ENCODE measurements at places on chromosomes 6 and 20.

DNA sequence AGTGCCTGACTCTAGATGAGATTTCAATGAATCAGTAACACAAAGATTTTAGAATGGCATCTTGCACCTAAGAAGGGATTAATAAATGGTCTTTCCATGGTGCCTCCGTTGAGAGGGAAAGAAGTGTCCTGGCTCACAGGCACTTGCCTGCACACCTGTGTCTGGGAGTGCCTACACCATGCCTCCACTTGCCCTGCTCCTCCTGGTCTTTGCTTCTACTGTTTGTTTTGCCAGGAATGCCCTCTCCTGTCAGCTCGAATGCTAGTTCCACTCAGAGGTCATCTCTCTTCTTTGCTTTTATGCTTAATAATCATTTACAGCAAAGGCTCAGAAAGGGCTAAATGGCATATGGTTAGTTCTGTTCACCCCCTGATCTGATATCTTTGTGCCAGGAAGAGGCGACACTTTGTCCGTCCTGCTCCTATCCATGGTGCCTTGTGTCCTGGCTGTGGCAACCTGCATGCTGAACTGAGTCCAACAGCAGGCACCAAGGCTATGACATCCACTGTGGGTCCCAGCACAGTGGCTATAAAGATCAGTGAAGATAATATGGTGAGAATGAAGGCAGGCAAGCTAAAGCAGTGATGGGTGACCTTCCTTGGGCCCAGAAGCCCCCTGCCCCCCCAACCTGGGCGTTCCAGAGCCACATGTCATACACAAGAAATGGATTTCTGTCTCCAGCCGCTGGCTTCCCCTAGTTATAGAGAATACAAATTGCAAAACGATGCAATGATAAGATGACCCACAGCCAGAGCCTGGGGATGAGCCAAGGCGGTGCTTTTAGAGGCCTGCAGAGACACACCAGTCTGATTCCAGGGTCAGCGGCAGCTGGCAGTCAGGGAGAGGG, 1.4 kb downstream of the C6orf132 start:
- no peak for DNase-seq

- no peak for DNase-seq
Measured at GRCh38 chr6:9540534-9541126, 874.2 kb downstream of the TFAP2A start.

DNA sequence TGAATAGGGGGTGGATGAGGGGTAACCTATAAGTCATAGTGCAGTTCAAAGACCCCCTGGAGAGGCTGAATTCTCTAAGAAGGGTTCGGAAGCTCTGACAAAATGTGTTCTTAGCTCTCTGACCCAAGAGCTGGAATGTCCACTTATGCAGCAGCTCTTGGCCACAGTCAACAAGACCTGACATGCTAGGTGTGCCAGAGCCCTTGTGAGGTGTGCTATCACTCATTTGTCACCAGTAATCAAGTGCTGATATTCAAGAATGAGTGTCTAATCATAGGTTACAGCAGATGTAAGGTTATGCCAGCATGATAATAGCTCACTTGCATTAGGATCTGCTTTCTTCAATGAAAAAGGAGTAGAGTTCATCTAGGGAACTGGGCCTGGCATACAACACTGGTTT, 28.1 kb downstream of the TOMM6 start:
- no peak for DNase-seq

DNA sequence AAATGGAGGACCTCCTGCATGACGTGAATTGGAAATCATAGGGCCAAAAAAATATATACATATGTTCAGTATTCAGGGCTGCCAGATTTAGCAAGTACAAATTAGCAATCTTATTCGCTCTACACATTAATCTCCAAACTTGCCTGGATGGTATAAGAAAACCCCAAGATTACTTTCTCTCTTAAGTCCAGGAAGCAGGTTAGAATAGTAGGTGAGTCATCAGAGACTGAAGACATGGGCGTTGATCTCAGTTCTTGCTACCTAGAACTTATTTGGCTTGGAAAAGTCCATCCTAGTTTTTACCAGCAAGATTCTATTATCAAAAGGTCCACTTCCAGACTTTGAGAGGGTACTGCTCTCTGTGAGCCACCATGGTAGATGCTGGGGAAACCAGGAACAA, 47.4 kb downstream of the GPR63 start:
- no peak for DNase-seq

GRCh38 chr20:63313349-63314014, 20.5 kb downstream of the COL20A1 start:
- no peak for DNase-seq

GRCh38 chr6:18506382-18507017, 119.3 kb downstream of the RNF144B start:
- no peak for DNase-seq

DNA sequence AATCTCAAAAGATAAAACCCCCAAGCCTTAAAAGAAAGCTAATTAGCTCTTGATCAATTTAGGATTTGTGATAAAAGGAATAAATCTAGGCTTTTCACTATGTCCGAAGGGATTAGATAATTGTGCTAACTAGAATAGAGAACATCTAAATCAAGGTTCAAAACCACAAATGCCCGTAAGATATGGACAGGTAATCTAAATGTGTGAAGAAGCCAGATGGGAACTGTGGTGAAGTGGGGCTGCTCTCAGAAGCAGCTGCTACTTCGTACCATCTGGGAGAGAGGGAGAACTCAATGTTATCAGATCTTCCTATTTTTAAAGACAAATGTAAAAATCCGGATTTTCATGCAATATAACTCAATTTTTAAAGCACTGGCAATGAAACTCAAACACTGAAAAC, 44.2 kb downstream of the NCOA6 start:
- no peak for DNase-seq

DNA sequence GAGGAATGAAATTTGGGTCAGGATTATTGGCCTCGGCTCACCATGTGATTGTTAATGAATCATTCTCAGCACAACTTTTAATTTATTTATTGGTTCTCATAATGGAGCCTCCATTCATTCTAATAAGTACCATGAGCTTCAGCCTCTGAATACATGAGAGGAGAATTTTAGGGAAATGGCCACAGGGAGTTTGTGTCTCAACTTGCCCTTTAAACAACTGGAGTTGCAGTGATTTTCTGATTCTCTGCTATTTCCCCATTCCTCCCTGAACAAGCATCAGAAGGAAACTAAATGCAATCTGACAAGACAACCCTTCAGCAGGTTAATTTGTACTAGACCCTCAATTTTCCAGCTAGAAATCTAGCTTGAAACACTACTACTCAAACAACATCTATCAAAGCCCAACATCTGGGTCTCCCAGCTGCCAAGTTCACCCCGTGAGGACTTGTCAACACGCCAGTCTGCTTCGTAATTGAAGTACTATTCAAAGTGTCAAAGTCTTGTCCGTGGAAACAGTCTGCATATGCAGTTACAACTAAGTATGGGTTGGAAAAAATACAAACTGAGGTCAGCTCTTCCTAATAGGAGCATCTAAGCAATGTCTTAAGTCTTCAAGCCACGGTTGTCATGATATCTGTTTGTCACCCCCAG, 235.4 kb downstream of the CDH4 start:
- no peak for DNase-seq

DNA sequence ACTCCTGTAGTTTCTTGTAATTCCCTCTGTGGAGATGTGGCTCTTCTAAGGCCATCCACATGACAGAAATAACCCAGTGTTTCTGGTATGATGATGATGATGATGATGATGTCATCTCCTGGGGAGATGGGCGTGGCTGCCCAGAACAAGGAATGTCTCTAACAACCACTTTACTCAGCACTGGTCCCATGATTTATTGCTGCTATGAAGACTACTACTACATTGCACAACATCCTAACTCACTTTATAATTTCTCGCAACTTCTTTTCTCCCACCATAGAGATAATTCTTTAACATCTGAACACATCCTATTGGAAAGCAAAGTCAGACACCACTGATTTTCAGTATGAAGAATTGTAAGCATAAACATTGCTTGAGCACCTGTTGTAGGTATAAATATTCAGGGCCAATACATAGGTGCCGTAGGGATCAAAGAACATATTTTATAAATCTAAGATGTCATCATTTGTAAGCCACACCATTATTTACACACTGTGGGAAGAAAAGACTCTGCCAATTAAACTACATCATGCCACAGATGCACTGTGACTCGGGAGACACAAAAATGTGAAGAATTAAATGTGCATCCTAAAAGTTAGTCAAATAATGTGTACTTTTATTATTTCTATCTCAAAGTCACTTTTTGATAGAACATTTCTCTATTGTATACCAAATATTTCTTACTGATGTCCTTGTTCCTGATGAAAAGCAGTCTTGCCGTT, 6.4 kb downstream of the TPMT start:
- DNase-seq = no peak

DNA sequence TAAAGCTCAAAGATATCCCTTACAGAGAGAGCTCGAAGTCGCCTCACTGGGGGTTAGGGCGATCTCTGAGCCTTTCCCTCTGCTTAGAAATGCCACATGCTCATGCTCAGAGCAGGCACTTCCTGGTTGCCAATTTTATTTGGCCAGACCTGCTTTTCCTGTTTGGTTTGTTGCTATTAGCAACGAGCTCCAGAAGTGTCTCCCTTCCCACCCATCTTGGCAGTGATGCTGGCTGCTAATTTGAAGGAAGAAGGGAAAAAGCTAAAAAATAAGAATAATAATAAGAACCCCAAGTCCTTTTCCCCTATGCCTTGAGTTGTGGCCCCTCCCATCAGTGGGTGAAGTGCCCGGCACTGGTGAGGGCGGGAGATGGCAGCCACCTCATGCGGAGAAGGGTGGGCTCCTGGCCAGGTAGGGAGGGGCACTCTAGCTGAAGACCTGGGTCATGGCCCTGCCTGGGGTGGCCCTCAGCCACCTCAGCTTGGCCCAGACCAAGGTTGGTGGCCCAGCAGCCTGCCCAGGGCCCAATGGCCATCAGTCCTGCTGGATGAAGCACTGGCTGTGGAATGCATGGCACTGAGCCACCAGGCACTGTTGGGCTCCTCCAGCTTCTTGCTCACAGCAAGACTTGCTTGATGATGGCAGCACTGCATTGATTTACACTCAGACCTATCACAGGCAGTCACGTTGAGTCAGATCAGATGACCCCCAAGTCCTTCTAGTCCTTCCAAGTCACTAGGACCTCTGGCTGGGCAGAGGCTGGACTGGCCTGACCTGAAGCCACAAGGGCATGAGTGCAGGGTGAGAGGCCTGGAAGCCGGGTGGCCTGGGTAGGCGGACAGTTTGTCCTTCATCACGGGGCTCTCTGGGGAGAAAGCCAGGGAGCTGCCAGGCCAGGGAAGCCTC, 79.0 kb downstream of the SYNJ2 start:
- DNase-seq = no peak

GRCh38 chr6:87391334-87391733, 16.4 kb upstream of the CFAP206 start:
- no peak for DNase-seq

GRCh38 chr6:28117386-28118050, 6.9 kb upstream of the ZSCAN16 start:
- no peak for DNase-seq

DNA sequence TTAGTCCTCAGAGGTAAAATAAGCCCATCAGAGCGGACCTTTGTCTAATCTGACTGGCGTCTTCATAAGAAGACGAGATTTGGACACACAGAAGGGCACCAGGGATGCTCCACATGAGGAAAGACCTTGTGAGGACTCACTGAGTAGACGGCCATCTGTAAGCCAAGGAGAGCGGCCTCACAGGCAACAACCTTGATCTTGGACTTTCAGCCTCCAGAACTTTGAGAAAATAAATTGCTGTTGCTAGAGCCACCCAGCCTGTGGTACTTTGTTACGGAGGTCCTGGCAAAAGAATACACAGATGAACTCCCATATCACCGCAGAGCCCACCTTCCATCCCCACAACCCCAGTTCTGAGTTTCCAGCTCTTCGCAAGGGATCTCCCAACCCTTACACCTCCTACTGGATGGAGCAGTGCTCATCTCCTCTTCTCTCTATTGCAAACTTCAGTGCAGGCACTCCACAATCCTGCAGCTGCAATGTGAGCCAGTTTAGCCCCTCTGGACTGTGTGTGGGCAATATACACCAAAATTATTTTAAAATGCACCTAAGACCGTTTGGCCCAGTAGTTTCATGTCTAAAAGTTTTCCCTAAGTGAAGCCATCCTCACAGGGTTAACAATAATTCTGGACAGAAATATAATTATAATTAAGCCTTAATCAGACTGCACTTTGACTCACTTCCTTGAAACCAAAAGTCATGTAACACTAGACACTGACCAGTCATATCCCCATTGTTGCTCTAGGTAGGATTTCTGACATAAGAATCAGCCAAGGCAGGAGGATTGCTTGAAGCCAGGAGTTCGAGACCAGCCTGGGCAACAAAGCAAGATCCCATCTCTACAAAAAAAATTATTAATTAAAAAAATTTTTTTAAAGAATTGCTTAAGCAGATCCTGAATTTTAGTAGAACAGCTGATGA, 8.8 kb upstream of the TRIM31 start:
- DNase-seq = peak; percentile 49

GRCh38 chr6:52644253-52644652, 26.7 kb upstream of the TMEM14A start:
- DNase-seq = no peak

DNA sequence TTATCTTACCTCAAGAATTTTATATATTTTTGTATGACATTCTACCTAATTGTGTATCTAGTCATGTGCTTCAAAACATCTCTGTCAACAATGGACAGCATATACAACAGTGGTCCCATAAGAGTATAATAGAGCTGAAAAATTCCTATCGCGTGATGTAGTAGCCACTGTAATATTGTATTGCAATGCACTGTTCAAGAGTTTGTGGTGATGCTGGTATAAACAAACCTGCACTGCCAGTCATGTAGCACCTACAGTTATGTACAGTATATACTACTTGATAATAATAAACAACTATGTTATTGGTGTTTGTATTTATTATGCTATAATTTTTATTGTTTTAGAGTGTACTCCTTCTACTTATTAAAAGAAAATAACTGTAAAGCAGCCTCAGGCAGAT, 672.7 kb downstream of the CD109 start:
- no peak for DNase-seq

- DNase-seq = no peak
Measured at GRCh38 chr6:5782783-5783547, 223.8 kb downstream of the NRN1 start.

- no peak for DNase-seq
Measured at GRCh38 chr20:11553603-11554002, 364.1 kb upstream of the BTBD3 start.

GRCh38 chr6:117933471-117933870, 26.4 kb downstream of the SLC35F1 start:
- DNase-seq = no peak

- DNase-seq = no peak
Measured at GRCh38 chr6:10323018-10323417, 91.9 kb downstream of the TFAP2A start.

DNA sequence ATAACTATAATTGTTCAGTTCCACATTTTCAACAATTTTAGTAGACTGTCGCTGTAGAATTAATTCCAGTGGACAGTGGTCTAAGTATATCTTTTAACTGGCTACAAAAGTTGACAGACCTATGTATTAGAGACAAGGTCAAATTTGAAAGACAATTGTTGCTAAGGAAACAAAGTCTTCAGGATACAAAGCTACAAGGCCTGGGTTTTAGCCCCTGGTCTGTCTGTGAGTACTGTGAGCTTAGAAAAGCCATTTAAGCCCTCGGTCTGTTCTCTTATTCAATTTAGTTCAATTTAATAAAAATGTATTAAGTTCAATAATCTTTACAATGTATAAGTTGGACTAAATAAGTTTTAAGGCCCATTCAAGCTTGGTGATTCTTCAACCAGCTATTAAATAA, 352.5 kb downstream of the HDGFL1 start:
- DNase-seq = no peak
